ENCODE measurements at places on chromosomes 5 and 9. TPM values are rescaled to one million over a fixed set of nuclear protein-coding genes. Genes with fewer than 3 reads are reported as not detected.

The SLC22A5 gene
- 9.9 TPM for total RNA-seq

The MARCOL gene
- not detected for total RNA-seq

The PURA gene
- total RNA-seq, result 15.2 TPM

The ZNF454 gene
- 0.61 TPM for total RNA-seq

The SLC46A2 gene
- not detected for total RNA-seq

The CTXN3 gene
- total RNA-seq, result not detected

The FOXD4L5 gene
- total RNA-seq, result 0.61 TPM

The SLC34A3 gene
- total RNA-seq, result 0.15 TPM

The APC gene
- 24.0 TPM for total RNA-seq

The NEUROG1 gene
- not detected for total RNA-seq

The PROB1 gene
- total RNA-seq, result 1.7 TPM

Data from HCT116 (cell line).